ENCODE measurements at places on chromosomes 1 and 21. TPM values are rescaled to one million over a fixed set of nuclear protein-coding genes. Genes with fewer than 3 reads are reported as not detected.

DNA sequence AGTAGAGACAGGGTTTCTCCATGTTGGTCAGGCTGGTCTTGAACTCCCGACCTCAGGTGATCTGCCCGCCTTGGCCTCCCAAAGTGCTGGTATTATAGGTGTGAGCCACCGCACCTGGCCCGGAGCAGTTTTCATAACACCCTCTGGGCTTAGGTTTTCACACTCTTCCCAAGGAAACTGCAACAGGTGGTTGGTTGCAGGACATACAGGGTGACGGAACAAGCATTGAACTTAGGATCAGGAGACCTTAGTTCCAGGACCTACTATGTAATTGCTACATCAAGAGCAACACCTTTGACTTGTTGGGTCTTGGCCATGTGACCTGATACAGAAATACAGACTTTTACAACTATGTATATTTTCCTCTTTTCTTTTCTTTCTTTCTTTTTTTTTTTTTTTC lies 37.9 kb downstream of the MFSD2A start:
- H3K27ac ChIP-seq = no peak overlapping the region
- H3K4me3 ChIP-seq = no peak overlapping the region
- H3K36me3 ChIP-seq = no peaks in the 10 kb centered on the region

DNA sequence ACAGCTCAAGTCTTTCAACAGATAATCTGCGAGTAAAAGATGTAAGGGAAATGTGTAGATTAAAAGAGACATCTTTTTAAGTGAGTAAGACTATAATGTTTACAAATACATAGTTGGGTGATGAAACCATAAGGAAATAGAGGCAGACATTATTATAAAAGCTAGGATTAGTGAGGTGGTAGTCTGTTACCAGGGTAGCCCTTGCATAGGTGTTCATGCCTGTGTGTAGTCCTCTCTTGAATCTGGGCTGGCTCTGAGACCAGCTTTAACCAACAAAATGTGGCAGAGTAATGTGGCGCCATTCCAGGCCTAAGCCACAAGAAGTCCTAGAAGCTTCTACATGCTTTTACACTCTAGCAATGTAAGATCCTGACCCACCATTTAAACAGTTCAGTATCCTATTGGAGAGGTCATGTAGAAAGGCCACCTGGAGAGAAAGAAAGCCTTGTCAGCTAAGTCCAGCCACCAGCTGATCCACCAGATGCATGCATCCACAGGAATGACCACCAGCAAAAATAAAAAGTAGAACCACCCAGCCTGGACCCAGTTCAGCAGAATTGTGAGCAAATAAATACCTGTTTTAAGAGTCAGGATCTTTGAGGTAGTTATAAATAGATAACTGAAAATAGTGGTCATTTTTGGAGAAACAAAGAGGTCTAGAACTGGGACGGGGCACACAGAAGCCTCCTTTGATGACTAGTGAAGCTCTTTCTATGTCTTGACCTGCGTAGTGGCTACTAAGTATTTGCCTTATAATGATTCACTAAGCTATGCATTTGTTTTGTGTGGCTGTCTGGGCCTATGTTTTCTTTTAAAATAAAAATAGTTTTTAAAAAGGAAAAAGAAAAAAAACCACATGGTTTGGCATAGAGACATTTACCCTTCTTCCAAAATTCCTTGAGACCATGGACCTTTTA lies 8.1 kb downstream of the NIBAN1 start:
- no peak for DNase-seq
- H3K4me1 ChIP-seq = no peaks in the 10 kb centered on the region
- no peaks in the 10 kb centered on the region for H3K36me3 ChIP-seq
- H3K4me3 ChIP-seq = no peak overlapping the region
- H3K27ac ChIP-seq = no peak overlapping the region

- no peak overlapping the region for H3K4me3 ChIP-seq
- no peaks in the 10 kb centered on the region for H3K36me3 ChIP-seq
- no peaks in the 10 kb centered on the region for H3K27me3 ChIP-seq
- H3K4me1 ChIP-seq = no peaks in the 10 kb centered on the region
These were observed 68.3 kb downstream of the SLC16A1 start for GRCh38 chr1:112887599-112888283.

- H3K36me3 ChIP-seq = no peaks in the 10 kb centered on the region
- DNase-seq = peak; percentile 93
- H3K27ac ChIP-seq = peak overlapping the region; percentile 81
- peak overlapping the region; percentile 9 for H3K4me3 ChIP-seq
- peaks cover 3% of the 10 kb centered on the region for H3K27me3 ChIP-seq
These were observed 197.2 kb downstream of the DYRK1A start for GRCh38 chr21:37563641-37564340.

DNA sequence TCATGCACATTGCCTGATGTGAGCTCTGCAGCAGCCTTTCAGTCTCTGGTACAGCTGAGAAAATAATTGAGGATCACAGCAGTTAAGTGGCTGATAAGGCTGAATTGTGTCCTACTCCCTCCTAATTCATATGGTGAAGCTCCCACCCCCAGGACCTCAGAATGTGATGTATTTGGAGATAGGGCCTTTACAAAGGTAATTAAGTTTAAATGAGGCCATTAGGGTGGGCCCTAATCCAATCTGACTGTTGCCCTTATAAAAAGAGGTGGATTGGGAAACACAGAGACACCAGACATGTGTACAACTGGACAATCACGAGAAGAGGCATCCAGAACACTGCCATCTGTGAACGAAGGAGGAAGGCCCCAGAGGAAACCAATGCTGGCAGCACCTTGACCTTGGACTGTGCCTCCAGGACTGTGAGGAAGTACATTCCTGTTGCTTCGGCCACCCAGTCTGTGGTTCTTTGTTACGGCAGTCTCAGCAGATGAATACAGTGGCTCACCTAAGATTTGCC lies 148.1 kb downstream of the TRABD2B start:
- DNase-seq = no peak
- no peak overlapping the region for H3K4me3 ChIP-seq
- no peaks in the 10 kb centered on the region for H3K4me1 ChIP-seq
- no peaks in the 10 kb centered on the region for H3K27me3 ChIP-seq
- no peaks in the 10 kb centered on the region for H3K36me3 ChIP-seq
- H3K27ac ChIP-seq = no peak overlapping the region

GRCh38 chr1:18547460-18547859 lies 66.7 kb downstream of the KLHDC7A start:
- H3K36me3 ChIP-seq = no peaks in the 10 kb centered on the region
- no peaks in the 10 kb centered on the region for H3K4me1 ChIP-seq
- DNase-seq = no peak
- H3K4me3 ChIP-seq = no peak overlapping the region

- no peaks in the 10 kb centered on the region for H3K27me3 ChIP-seq
- H3K36me3 ChIP-seq = peaks cover 2% of the 10 kb centered on the region
- no peak overlapping the region for H3K27ac ChIP-seq
- DNase-seq = no peak
These were observed 69.2 kb downstream of the OBSCN start for GRCh38 chr1:228276901-228277490.

DNA sequence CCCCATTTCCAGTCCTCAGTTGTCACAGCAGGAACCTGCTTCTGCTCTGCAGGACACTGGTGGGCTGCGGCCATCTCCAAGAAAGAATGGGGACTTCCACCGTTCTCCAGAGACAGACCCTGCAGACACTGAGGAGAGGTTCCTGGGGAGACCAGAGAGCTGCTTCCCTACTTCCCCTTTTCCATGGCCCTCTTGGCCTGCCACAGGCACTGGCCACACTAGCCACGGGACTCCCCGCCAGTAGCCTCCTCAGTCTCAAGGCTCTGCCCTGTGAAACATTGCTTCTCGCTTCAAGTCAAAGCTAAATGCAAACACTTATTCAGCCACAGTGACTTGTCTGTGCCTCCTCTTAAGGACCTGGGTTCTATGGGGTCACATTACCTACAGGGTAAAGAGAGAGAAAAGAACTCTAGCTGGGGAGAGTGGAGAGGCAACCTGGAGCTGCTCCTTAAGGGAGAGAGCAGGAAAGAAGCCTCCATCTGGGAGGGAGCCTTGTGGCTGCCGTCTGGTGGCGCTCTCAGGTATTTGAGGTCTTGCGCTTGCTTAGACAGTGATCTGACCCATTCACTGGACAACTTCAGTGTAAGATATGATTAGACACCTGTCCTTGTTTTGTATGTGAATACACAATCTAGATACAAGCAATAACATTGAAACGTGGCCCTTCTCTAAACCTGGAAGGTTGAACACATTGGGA lies 5.4 kb upstream of the SLAMF8 start:
- H3K27me3 ChIP-seq = peaks cover 25% of the 10 kb centered on the region
- H3K4me3 ChIP-seq = no peak overlapping the region

GRCh38 chr1:52628614-52629324 lies 4.2 kb upstream of the SHISAL2A start:
- no peaks in the 10 kb centered on the region for H3K36me3 ChIP-seq
- peaks cover 22% of the 10 kb centered on the region for H3K27me3 ChIP-seq
- H3K27ac ChIP-seq = no peak overlapping the region
- H3K4me3 ChIP-seq = no peak overlapping the region

- no peak overlapping the region for H3K27ac ChIP-seq
- no peaks in the 10 kb centered on the region for H3K27me3 ChIP-seq
- H3K4me1 ChIP-seq = no peaks in the 10 kb centered on the region
These were observed 36.9 kb upstream of the DISP1 start for GRCh38 chr1:222777977-222778376.

DNA sequence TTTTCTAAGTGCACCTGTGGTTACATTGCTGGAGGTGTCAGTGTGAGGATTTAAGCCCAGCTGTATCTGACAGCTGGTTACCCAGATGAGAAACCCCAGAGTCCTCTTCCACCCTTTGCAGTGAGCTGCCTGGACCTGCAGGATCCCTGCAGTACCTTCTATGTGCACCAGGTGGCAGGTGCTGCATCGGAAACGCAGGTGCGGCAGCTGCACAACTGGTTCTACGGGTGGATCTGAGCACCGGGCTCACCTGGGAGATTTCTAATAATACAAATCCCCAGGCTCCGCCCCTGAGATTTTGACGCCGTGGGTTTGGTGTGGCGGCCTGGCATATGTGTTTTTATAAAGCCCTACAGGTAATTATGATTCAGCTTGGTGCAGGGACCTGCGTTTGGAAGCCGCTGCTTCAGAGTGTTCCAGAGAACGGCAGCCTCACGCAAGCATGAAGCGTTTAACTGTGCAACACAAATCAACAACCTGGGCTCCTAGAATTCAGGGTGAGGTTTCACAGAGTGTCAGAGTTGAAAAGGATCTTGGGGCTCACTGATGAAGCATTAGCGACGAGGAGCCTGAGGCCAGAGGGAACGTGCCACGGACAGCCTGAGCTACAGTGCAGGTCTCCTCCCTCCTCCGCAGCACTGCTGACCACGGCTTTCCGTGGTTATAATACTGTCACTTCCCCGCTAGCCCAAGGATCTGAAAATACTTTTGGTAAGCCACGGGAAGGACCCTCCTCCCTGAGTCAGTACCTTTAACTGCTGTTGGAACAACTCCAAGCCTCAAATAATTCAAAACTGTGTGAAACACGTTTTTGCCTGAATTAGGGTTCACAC lies 96.7 kb upstream of the TRABD2B start:
- DNase-seq = peak; percentile 30
- no peak overlapping the region for H3K4me3 ChIP-seq
- no peaks in the 10 kb centered on the region for H3K4me1 ChIP-seq
- no peaks in the 10 kb centered on the region for H3K27me3 ChIP-seq

GRCh38 chr1:27332536-27333281 lies 9.1 kb upstream of the SYTL1 start:
- no peaks in the 10 kb centered on the region for H3K4me1 ChIP-seq
- DNase-seq = peak; percentile 12
- H3K27me3 ChIP-seq = no peaks in the 10 kb centered on the region
- H3K4me3 ChIP-seq = no peak overlapping the region
- no peak overlapping the region for H3K27ac ChIP-seq

DNA sequence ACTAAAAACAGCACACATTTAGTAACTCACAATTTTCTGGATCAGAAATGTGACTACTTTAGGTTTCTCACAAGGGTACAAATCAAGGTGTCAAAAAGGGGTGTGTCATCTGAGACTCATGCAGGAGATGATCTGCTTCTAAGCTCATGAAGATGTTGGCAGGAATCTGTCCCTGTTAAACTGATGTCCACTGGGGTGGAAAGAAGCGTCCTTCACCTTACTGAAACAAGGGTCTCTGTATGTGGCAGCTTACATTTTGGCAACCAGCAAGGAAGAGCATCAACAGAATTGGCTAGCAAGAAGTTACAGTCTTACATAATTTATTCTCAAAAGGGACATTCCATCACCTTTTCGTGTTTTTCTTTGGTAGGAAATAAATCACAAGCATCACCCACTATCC lies 1223.8 kb downstream of the AMY1C start:
- H3K4me1 ChIP-seq = no peaks in the 10 kb centered on the region
- no peak overlapping the region for H3K4me3 ChIP-seq
- no peak for DNase-seq
- H3K36me3 ChIP-seq = no peaks in the 10 kb centered on the region
- H3K27ac ChIP-seq = no peak overlapping the region
- H3K27me3 ChIP-seq = no peaks in the 10 kb centered on the region

- peaks cover 26% of the 10 kb centered on the region for H3K4me1 ChIP-seq
- H3K27me3 ChIP-seq = no peaks in the 10 kb centered on the region
- no peaks in the 10 kb centered on the region for H3K36me3 ChIP-seq
- H3K4me3 ChIP-seq = no peak overlapping the region
These were observed 5.8 kb upstream of the LMNA start for GRCh38 chr1:156108664-156109241.

GRCh38 chr1:93750955-93751354 lies 69.3 kb upstream of the BCAR3 start:
- DNase-seq = no peak
- H3K27ac ChIP-seq = no peak overlapping the region
- no peaks in the 10 kb centered on the region for H3K27me3 ChIP-seq
- H3K4me3 ChIP-seq = no peak overlapping the region

GRCh38 chr1:117161887-117162286 lies 40.3 kb upstream of the TRIM45 start:
- no peaks in the 10 kb centered on the region for H3K27me3 ChIP-seq
- no peaks in the 10 kb centered on the region for H3K4me1 ChIP-seq
- DNase-seq = no peak
- H3K36me3 ChIP-seq = no peaks in the 10 kb centered on the region
- no peak overlapping the region for H3K27ac ChIP-seq
- H3K4me3 ChIP-seq = no peak overlapping the region

DNA sequence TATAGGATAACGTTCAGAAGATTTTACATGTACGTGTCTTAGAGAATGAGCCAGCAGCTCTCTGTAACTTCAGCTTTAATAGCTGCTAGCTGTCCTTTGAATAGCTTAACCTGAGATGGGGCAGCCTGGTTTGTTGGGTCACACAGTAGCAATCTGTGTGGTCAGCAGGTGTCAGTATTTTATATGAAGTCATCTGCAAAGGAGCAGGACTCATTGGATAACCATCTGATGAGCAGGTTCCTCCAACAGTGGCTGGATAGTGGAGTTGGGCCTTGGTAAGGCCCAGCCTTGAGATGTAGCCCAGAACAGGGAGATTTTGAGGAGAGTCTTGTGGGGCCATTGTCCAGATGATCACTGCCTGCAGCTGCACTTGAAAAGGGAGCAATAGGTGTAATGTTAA lies 6.4 kb downstream of the GSTM5 start:
- no peak overlapping the region for H3K4me3 ChIP-seq
- H3K27ac ChIP-seq = no peak overlapping the region
- H3K4me1 ChIP-seq = peaks cover 8% of the 10 kb centered on the region
- H3K27me3 ChIP-seq = no peaks in the 10 kb centered on the region

- H3K4me1 ChIP-seq = no peaks in the 10 kb centered on the region
- DNase-seq = no peak
- no peaks in the 10 kb centered on the region for H3K36me3 ChIP-seq
- no peak overlapping the region for H3K4me3 ChIP-seq
- no peaks in the 10 kb centered on the region for H3K27me3 ChIP-seq
- H3K27ac ChIP-seq = no peak overlapping the region
These were observed 241.8 kb upstream of the KIAA0040 start for GRCh38 chr1:175434283-175434860.

Gene SYT14
- 0.18 TPM for total RNA-seq

Gene C2CD2
- 33.6 TPM for total RNA-seq

Gene TEX38
- total RNA-seq = not detected

Gene SLAMF1
- not detected for total RNA-seq

Gene OR2AK2
- not detected for total RNA-seq

Gene KRTAP7-1
- total RNA-seq = not detected

Gene LCE1D
- not detected for total RNA-seq

Gene FCGR2B
- total RNA-seq = not detected

Gene C1orf141
- not detected for total RNA-seq

Gene PYCR2
- 60.4 TPM for total RNA-seq

Gene MRPS21
- 73.0 TPM for total RNA-seq

Data from endothelial cell of umbilical vein (primary cell).